ENCODE measurements at places on chromosomes 7 and 10.

DNA sequence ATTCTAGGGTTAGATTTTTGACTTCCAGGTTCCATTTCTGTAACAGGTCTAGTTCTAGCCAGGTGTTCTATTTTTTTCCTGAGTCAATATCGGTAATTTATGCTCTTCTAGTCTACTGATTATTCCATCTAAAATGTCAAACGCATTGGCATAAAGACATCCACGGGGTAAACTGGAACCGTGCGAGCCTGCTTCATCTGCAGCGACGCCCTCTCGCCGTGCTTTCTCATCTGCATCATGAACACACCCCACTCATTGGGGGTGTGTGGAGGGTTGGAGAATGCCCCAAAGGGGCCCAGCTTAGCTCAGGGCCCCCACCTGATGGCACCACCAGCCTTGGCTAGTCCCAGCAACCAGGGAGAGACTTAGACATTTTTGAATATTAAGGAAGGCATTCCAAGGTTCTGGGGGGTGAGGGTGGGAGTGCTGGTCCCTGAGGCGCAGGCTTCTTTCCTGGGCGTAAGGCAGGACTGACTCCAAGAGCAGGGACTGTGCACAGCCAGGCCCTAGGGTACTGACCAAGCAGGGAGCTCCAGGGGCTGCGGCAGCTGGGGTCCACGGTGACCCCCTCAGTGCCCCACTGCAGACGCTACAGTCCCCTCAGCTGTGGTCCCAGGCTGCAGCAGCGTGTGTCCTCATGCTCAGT, 12.9 kb upstream of the CRYGN start:
- no peak for DNase-seq

GRCh38 chr10:125014086-125014830, 72.3 kb downstream of the ZRANB1 start:
- no peak for DNase-seq

DNA sequence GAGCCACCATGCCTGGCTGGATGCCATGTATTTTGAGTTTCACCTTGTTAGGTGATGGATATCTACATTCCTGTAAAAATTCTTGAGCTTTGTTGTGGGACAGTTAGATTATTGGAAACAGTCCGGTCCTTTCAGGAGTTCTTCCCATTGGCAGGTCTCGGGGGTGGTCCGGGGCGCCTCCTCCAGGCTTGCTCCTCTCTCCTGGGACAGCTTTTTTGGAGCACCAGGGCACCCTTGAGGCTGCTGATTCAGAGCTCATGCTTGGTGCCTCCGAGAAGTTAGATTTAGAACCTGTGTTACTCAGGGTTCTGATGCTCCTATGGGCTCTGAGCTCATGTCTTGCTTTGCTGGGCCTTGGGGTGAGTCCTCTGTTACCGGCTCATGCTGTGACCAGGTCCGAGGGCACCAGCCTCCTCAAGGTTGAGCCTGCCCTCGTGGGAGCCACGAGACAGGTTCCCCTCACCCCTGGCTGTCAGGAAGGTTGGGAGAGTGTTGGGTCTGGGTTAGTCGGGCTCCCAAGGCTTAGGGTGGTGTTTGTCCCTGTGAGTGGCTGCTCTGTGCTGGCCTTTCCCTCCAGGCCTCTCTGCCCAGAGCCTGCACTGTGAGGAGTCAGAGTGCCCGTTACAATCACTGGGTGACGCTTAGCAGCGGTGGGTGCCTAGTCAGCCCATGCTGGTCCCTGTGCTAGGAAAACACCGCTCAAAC, 6.0 kb downstream of the SPRN start:
- DNase-seq, result no peak

DNA sequence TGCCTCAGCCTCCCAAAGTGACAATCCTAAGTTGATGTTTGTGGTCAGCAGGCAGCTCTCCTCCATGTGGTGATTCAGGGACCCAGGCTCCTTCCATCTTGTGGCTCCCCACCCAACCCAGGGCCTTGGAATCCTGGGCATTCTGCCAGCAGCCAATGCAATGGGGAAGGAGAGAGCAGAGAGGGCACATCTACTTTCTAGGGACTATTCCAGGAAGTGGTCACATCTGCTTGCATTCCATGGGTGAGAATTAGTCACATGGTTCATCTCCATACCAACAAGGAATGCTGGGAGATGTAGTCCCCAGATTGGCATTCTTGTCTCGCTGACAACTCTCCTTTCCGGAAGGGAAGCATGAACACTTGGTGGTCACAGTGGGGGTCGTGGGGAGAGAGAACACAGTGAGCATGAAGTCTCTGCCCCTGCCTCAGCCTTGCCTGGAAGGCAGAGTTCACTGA, 9.9 kb upstream of the SRRM3 start:
- DNase-seq, result peak; percentile 45

GRCh38 chr10:101881036-101881774, 37.6 kb upstream of the KCNIP2 start:
- DNase-seq, result no peak

GRCh38 chr10:34606890-34607289, 208.2 kb downstream of the PARD3 start:
- DNase-seq, result no peak

DNA sequence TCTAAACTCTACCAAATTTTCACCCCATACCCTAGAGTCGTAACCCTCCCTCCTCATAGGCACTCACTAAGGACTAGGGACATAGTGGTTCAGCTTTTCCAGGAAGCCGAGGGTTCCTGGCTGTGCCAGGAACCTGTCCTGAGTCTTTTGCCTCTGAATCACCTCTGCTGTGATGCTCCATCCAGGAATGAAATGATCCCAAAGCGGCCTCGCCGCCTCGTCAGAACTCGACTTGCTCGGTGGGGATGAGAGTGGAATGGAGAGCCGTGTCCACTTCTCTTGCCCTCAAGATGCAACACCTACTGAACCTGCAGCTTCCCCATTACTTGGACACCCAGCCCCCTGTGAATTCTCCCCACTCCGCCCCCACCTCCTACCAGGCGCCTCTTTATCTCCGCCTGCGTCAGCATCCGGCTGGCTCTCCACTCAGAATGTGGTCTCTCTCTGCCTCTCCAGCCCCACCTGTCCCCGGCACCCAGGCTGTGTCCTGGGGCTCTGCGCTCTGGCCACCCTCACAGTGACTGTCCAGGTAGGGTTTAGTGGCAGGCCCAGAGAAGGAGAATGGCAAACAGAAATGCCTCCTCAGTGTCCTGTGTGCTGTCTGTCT, 366.1 kb upstream of the ZNF32 start:
- DNase-seq, result no peak

DNA sequence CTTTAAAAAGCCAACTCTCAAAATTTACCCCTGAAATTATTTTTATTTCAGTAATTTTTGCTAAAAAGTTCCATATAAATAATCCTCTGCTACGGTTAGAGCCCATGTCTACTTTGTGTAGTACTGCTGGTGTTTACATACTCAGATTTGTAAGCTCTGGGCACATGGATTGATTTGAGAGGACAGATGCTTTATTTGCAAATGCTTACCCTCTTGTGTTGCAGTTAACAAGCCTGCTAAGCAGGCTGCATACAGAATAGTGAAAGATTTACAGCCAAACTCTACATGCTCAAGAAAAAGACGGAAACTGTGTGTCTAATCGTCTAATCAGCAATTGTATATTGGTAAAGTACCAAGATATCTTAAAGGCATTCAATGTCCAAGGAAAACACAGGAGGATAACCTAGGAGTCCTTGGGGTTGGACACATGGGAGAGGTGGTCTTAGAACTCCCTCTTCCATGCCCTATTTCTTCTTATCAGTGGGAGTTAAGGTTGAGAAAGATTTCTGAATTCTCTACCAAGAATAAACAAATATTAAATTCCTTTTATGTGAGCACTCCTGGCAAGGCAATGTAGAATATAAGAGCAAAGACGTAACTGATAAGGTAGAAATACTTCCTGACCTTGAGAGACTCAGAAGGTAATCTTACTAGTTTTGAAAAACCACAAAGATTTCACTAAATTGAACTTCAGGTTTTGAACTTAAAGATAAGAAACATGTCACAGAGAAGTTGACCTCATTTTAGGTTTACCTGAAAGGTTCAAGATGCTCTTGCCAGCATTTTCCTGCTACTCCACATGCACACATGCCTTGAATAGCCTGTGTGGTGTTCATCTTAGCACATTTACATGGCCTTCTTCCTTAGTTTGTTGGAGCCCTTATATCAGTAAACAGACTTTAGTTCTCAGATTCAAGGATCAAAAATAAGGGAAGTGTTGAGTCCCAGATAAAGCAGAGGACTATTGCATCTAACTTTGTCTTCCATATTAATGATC, 1216.5 kb downstream of the SORCS3 start:
- no peak for DNase-seq

DNA sequence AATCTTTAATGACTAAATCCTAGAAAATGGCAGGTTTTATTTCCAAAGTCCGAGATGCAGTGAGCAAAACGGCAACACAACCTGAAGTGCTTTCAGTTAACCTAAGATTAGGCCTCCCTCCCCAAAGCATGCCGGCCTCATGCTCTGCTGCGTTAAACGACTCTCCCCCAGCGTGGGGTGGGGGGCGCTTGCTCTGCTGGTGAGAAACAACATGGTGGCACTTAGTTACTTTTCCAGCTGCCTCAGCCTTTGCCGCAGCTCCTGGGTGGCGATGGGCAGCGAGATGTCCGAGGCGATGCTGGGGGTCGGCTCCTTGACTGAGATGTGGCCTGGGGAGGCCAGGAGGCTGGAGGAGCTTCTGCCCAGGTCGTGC, 36.7 kb upstream of the NCAPG2 start:
- DNase-seq, result no peak

DNA sequence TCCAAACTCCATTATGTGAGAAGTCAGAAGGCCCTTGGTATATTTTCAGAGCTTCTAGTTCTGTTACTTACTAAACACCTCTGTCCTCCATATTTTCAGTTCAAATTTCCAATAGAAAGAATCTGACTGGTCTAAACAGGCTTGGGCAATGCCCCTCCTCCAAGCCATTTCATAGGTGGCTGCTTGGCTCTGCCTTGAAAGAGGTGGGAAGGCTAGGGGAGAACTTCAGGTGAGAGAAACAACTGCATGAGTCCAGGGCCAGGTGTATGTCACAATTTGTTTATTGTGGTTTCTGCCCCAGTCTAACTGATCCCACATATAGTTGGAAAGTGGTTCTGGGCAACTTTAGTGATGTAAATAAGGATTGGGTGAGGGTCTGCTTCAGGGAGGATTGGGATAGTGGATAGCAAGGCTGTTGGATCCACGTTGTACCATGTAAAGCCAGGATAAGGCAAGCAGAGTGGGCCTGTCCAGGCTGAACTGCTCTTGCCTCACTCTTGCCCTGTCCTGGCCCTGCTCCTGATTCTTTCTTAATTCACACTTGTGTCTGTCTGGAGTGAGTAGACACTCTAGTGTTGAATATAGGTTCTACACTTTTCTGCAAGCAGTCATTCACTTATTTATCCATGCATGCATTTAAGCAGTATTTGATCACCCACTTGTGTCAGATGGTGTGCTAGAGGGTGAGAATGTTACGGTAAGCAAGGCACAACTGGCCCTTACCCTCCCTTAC, 67.5 kb upstream of the COMTD1 start:
- DNase-seq, result no peak

DNA sequence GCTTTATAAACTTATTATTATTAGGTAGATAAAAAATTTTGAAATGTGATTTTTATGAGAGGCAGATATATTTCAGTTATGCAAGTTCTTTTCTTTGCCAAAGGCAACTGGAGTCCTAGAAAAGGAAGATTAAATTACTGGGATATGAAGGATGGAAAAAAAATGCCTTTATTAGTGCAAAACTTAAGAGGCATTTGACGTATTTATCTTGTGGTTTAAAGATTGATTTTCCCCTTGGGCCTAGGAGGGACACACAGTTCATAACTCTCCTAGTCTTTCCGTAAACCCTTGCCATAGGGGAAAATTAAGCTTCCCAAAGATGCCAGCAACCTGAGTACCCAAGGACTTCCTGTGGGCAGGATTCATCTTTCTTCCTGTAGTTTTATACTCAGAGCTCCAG, 3.1 kb upstream of the STEAP4 start:
- DNase-seq, result peak; percentile 14

DNA sequence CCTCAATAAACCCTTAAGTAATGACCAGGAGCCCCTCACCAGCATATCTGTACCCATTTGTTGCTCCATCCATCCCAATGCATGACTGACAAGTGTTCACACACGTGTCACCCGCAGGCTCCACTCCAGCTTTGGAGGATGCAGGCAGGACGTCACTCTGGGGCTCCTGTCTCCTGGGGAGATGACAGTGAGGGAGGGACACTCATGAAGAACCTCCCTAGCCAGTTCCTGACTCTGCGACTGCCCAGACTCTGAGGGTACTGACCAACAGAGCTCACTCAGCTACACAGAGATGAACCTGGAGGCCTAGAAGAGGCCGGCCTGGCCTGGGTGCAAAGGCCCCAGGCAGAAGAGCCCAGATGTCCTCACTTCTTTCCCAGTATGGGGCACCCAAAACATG, 135.1 kb upstream of the RET start:
- no peak for DNase-seq

- DNase-seq, result no peak
Measured at GRCh38 chr10:101120884-101121653, 10.0 kb upstream of the TLX1 start.

DNA sequence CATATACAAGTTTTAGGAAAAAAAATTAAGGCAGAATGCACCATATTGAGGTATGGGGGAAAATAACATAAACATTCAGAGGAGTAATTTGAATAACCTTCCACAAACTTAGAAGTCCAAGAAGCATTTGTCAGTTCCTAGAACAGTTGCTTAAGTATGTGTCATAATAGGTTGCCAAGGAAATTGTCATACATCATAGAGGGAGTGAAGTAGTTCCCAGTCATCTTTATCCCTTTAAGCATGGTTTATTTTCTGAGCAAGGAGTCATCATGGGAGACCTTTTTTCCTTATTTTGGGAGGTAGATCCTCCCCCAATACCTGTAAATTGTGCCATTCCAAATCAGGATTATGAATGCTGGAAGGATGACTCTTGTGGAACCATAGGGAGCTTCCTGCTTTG, at the start of gene SSMEM1:
TSS of gene SSMEM1 (plus strand) at position 219 of the 400 bp plus-strand sequence. CDS start at position 270, 51 bp downstream.
- DNase-seq, result peak; percentile 72

DNA sequence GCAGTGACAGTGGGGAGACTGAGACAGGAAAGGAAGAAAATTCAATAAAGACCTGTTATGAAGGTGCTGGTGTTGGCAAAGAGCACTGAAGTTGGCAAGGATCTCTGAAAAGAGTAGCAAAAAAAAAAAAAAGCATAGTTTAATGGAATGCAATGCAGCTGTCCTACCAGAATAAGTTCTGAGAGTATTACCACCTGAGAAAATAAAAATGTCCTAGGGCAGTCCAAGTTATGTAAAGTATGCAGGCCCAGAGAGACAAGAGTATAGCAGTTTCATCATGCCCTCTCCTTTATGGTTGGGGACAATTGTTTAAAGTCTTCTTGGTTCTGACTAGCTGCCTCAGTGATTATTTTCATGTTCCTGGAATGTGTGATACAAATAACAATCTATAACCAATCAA, 1092.8 kb downstream of the SORCS3 start:
- no peak for DNase-seq

- no peak for DNase-seq
Measured at GRCh38 chr10:48508791-48509772, 95.8 kb downstream of the ARHGAP22 start.

GRCh38 chr7:142935941-142936565, 2.5 kb upstream of the TRPV5 start:
- DNase-seq, result no peak

DNA sequence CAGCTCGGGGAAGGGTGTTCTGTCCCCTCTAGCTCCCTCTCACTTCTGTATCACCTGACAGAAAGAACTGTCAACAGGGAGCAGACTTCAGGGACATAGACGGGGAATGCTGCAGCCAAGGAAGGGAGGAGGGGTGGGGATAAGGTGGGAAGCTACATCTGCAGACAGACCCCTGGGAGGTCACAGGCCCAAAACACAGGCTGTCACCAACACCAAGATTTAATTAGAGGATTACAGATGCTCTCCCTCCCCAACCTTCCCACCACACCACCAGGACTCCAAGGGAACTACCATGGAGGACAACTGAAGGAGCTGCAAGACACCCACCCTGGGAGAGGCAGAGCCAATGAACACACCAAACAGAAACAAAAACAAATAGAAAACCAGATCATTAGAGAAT, 425.2 kb upstream of the VSTM2A start:
- DNase-seq, result no peak
